ENCODE measurements at places on chromosomes 6 and 20.
A peak's percentile ranks its signal among the peaks of the same experiment; 100 is the strongest.

GRCh38 chr20:43954704-43955061, 40.0 kb downstream of the TOX2 start:
- no peak for DNase-seq

DNA sequence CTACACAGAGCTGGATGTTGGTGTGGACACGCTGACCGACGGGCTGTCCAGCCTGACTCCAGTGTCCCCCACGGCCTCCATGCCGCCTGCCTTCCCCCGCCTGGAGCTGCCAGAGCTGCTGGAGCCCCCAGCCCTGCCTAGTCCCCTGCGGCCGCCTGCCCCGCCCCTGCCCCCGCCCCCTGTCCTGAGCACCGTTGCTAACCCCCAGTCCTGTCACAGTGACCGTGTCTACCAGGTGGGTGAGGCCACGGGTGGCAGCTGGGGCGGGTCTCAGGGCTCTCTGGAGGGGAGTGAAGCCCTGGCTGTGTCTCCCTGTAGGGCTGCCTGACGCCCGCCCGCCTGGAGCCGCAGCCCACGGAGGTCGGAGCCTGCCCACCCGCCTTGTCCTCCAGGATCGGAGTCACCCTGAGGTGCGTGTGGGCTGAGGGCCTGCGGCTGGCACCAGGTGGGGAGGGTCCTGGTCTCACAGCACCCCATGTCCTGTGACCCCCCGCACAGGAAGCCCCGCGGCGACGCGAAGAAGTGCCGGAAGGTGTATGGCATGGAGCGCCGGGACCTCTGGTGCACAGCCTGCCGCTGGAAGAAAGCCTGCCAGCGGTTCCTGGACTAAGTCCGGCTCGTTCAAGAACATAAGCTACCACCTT, 2.9 kb downstream of the SLC2A4RG start:
- no peak for DNase-seq

GRCh38 chr20:23691675-23692074, 2.8 kb upstream of the CST4 start:
- no peak for DNase-seq

DNA sequence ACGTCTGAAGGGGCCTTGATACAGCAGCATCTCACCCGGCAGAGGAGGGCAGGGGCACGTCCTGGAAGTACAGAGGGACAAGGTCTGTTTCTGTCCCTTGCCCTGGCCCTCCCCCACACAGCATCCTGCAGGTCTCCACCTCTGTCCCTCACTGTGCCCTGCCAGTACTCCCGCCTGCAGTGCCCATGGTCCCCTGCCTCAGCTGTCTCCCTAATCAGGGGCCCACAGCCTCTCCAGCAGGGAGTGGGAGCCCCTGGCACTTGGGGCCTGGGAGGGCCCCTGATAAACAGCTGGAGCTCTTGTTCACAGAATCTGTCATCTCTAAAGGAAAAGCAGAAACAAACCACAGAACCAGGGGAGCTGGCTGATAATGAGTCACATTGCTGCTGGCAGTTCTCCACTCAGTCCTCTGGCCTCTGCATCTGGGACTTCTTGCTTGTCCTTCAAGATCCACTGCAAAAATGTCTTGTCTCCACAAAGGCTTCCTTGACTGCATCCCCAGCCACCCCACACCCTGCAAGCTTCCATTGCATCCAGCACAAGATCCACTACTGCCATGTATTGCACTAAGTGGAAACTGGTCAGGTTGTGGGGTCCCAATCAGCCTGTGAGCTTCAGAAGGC, 33.2 kb upstream of the TAF8 start:
- DNase-seq = no peak

DNA sequence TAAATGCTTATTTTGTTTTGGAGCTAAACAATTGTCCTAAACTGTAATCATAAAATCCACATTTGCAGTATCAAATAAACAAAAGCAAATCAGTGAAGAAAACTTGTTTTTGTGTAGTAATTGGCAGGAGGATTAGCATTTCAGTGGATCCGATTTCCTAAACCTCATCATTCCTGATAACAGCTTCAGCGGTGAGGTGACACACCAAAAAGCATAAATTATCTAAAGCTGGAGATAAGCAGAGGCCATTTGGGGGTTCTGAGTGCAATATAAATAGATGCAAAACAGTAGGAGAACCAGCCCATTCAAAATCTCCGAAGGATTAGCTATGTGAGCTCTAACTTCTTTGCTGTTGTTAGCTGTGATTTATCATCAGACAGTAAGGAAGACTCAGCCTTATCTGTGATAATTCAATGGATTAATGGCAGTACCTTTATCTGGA, 235.8 kb downstream of the EPHA7 start:
- no peak for DNase-seq

DNA sequence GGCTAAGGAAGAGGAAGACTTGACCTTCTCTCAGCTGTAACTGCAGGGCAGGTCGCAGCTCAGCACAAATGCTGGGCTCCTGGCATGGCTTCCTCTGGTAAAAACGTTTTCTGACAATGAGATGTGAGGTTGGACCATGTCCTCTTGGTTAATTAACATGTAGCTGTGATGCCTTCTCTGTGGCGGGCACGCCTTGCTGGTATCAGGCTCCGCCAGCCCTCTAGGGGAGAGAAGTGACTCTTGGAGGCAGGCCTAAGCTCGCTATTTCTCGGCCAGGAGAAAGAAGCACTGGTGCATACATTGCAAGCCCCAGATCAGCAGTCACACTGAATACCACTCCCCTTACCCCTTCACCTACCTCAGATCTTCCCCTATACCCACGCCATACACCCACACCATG, 65.0 kb downstream of the QRSL1 start:
- no peak for DNase-seq

- DNase-seq = no peak
Observed at GRCh38 chr6:146902846-146903245, 301.4 kb upstream of the STXBP5 start.

- peak; percentile 65 for DNase-seq
Observed at GRCh38 chr6:98957450-98957849, 9.7 kb upstream of the FBXL4 start.

DNA sequence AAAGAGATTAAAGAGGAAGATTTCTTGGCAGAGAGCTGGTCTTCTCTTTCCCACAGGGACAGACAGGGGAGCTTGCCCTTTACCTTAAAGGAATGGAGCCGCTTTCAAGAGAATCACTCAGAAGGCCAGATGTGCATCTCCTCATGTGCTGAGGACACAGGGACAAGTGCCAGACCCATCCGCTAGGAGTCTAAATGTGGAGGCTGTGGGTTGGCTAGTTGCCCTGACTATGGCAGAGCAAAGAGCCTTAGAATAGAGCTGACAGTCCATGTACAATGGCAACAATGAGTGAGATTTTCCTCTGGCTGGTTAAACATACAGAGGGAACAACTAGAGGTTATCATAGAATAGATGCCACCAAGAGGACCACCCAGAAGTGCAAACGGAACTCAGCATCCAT, 7.3 kb upstream of the DOK5 start:
- no peak for DNase-seq

GRCh38 chr6:34537922-34538550, 18.1 kb downstream of the SPDEF start:
- DNase-seq = no peak

- DNase-seq = no peak
Observed at GRCh38 chr6:134873500-134874388, 76.2 kb downstream of the ALDH8A1 start.

- DNase-seq = no peak
Observed at GRCh38 chr6:80991316-80991715, 761.2 kb downstream of the TENT5A start.

DNA sequence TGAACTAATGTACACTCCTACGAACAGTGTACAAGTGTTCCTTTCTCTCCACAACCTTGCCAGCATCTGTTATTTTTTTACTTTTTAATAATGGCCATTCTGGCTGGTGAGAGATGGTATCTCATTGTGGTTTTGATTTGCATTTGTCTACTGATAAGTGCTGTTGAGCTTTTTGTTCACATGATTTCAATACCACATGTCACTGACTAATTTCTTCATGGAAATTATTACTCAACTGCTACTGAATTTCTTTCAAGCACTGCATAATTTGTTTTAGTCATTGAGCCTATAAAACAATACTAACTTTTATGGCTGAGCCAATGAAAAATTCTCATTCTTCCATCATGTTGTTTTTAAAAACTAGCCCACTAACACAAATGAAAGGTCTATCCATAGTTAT, 115.4 kb downstream of the FRK start:
- DNase-seq = no peak

DNA sequence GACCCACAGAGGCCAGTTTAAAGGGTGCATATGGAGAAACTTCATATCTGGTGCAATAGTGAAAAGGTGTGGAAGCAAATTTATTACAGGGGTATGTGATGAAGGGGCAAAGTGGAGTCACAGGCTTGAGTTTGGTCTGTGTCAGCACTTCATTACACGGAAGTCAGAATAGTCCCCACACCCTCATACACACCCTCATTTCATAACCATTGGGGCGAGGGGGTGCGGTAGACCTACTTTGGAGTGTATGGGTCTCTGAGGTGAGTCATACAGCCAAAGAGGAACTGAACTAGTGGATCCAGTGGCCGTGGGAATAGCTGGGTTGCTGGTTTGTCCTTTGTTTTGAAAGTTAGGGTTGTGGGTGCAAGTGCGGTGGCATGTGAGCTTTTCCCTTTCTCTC, 3.3 kb downstream of the TM9SF4 start:
- no peak for DNase-seq

- DNase-seq = no peak
Observed at GRCh38 chr6:84411060-84411629, 183.7 kb upstream of the CEP162 start.

- DNase-seq = no peak
Observed at GRCh38 chr6:123855506-123855905, 51.8 kb downstream of the NKAIN2 start.

DNA sequence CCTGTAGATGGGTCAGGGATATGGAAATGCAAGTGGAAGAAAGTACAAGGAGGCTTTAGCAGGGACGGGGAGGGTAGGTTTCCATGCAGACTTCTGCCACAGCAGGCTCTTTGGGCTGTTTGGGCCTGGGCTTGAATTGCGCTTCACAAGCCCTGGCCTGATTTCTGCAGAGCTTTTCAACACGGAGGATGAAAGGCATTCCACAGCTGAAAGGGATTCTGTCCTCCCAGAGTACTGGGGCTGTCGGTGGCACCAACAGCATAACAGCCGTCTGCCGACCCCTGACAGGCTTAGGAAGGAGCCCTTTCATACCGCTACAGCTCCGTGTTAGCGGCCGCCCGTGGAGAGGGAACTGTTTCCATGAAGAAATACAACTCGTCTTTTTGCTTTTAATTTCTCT, 22.9 kb upstream of the TBC1D7 start:
- no peak for DNase-seq

DNA sequence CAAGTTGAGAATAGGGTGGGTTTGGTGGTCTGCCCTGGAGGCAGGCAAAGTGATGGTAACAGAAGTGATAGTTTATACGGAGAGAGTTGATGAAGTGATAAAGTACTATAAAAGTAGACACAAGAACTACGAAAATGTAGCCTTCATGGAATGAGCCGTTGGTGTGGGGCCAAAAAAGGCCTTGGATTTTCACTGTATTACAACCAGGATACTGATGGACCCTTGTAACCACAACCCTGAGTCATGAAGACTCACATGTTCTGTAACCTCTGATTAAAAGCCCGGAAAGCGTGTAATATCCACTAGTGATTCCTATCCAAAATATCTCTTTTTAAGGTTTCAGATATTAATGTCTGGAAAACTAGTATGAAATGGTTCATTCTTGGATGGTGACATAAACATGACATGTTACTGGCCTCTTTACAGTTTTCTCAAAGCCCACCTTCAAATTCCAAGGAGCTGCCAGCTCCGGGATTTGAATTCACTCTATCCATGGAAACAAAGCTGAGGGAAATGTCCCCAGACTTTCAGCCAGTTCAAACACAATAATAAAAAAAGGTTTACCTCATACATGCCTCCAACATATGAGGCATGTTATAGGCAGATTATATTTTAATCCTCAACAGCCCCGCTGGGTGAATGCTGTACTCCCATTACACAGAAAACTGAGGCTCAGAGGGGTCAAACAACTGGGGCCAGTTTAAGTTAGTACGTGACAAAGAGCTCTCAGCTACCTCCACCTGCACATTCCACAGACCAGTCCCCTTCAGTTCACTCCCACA, 55.4 kb downstream of the MRPL14 start:
- no peak for DNase-seq

DNA sequence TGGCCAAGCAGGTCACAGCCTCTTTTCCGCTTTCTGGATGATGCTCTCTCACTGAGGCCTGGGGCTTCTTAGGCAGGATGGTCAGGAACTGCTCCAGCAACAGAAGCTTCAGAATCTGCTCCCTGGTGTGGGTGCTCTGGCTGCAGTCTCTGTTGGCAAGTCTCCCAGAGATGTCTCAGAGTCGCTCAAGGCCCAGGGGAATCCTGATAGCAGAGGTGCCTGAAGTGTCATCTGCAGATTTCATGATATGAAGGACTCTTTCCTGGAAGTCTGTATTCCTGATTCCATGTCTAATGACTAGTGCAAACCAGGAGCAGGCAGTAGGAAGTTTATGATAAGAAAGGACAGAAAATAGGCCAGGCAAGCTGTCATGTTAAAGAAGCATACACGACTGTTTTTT, 20.3 kb downstream of the ZSCAN31 start:
- DNase-seq = no peak

- no peak for DNase-seq
Observed at GRCh38 chr20:19867940-19868371, 109.9 kb downstream of the RIN2 start.

DNA sequence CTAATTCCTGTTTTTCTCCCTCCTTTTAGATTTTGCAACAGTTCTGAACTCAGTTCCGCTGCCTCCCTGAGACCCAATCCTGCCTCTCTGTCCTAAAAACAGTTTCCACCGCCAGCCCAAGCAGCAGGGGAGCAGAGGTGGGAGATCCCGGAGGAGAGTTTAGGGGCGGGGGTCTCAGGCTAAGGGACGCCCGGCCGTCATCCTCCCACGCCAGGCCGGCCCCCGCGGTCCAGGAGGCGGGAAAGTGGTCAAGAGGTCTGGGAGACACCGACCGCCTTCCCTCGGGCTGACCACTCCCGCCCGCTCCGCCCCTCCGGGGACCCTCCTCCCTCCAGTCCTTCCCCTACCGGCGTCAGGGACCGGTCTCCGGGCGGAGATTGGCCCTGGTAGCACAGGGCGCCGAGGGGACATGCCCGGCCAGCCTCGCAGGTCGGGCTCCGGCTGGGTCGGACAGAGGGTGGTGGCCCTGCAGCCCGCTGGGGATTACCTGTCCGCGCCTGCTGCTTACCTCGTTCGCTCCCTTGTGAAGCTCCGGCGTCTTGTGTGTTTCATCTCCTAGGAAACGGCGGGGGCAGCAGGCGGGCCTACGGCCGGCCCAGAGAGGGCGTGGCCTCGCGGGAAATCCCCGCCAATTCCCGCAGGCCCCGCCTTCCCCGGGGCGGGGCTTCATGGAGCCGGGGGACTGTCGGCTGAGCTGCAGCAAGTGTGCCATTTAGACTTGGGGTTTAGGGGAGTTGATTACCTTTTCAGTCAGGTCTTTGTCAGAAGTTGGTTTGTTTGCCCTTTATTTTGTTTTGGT, at the start of gene MAK:
TSS of gene MAK (minus strand) at position 545 of the 799 bp plus-strand sequence. CDS start 7,891 bp downstream, outside the sequence.
- DNase-seq = peak; percentile 98

DNA sequence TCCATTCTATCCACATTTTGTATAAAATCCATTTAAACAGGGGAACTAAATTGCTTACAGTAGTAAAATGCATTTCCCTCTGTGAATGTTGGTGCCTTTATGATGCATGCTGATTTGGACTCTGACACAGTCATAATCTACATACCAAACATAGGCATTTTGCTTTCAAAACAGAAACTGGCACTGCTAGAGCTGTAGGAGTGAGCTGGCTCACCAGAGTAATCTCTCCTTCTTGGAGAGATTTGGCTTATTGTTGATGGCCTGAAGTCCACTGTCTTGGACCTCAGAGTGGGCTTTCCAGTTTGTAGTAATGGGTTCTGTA, 363.2 kb upstream of the FLRT3 start:
- DNase-seq = peak; percentile 8

- no peak for DNase-seq
Observed at GRCh38 chr20:44235702-44236101, 11.4 kb upstream of the GDAP1L1 start.

GRCh38 chr6:4186385-4186784, 51.0 kb upstream of the ECI2 start:
- no peak for DNase-seq
